ENCODE measurements at places on chromosomes 16 and 17.

DNA sequence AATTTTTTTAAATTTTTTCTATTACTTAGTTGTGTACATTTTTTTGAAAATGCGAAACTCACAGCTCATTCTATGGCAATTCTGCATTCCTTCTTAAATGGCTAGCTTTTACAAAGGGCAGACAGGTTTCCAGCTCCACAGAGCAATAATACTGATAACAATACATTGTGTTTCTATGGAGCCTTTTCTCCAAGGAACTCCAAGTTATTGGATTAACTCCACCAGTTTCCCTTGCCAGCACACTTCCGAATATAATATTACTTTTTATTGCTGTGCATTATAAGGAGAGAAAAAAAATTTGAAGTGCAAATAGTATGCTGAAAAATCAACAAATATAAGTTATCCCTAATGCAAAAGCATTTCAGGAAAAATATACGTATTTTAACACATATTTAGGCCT lies 127.5 kb upstream of the PSMD7 start:
- DNase-seq, result no peak

GRCh38 chr16:57348327-57348726 lies 10.3 kb upstream of the CCL22 start:
- DNase-seq, result no peak

DNA sequence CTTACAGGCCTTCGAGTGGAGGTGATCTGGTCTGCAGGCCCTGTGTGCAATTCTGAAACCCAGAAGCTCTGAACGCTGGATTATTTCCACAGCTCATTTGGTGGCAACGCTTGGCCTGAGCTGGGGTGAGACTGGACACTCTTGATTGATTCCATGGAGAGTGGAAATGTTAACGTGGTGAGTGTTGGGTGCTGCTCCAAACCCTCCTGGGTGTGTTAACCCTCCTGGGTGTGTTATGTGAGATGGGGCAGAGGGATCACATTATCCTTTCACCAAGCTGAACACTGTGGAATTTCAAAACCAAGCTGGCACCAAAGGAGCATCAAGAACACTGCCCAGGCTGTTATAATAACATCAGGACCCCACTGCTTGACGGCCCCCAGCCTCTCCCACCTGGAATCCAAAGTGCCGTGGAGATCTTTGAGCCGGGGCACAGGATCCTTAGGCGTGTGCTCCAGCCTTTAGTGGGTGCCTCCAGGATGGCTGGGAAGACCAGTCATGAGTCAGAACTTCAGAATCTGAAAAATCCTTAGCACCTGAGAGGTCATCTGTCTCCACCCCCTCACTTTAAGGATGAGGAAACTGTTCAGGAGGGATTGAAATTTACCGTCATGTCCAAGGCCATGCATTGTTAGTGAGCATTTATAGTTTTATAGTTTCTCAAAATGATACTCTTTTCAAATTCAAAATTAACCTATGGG lies 75.0 kb downstream of the RPTOR start:
- no peak for DNase-seq

DNA sequence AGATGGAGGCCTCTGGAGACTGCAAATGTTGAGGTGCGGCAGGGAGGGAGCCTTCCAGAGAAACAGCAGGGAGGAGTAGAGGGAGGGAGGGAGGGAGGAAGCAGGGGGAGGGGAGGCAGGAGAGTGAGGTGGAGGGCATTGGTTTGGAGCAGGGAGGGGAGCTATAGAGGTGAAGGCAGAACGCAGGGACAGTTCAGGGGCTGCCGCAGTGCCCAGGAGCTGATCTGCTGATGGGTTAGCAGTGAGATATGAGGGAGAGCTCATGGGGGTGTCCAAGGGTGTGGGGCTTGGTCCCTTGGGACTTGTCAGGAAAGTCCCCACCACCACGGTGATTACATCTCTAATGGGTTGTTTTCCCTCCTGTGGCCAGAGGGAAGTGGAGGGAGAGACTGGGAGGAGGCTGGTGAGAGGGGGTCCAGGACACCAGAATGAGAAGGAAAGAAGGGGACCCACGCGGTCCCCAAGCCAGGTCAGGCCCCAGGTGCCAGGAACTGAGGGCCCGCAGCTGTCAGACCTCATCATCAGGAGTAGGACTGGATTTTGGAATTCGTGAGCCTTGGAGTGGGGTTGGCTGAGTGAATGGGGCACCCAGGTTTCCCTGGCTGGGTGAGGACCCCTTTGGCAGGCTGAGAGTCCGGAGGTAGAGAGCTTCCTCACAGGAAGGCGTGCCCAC lies 11.2 kb downstream of the CA4 start:
- no peak for DNase-seq

GRCh38 chr16:28210264-28210663 lies 1.5 kb downstream of the XPO6 start:
- DNase-seq, result no peak

- no peak for DNase-seq
Observed at GRCh38 chr17:59870482-59870881, 22.3 kb downstream of the TUBD1 start.

- no peak for DNase-seq
Observed at GRCh38 chr16:50460538-50461399, 87.4 kb upstream of the NKD1 start.

DNA sequence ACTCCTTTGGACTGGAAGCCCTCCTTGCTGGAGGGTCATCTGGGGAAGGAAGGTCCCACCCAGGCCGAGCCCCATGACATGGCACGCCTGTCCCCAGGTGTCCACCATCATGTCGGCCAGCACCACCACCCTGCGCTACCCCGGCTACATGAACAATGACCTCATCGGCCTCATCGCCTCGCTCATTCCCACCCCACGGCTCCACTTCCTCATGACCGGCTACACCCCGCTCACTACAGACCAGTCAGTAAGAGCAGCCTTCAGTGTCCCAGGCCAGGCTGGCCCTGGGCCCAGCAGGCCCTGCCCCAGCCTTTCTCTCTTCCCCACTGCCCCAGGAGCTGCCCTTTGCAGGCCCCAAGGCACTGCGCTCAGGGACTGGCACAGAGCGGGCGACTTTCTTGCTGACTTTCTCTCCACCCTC lies 6.5 kb downstream of the TUBG2 start:
- no peak for DNase-seq

- DNase-seq, result no peak
Observed at GRCh38 chr16:68332411-68333121, 21.7 kb downstream of the PRMT7 start.

DNA sequence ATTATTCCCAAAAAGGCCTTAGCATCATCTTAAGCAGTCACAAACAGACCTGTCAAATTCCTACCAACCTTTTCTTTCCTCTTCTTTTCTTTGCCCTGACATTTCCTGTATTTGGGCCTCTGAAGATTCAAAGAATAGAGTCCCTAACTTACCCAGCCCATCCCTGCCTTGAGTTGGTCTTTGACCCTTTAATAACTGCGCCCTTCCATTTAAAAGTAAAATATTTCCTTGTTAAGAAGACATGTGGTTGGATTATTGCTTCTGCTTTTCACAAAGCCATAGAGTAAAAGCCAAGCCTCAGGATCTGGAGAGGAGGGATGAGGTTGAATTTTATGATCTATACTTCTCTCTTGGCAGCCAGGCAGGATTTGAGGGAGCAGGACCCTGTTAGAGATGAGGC lies 13.2 kb upstream of the CCL23 start:
- no peak for DNase-seq

- DNase-seq, result no peak
Observed at GRCh38 chr17:47894498-47895346, 1.3 kb upstream of the SP2 start.
